Omental fat pad (tissue), 4 donors: ENCODE measurements at places on chromosomes 7 and 10. TPM values are rescaled to one million over a fixed set of nuclear protein-coding genes. Genes with fewer than 3 reads are reported as not detected.

The IFIT2 gene
- 3.4 TPM for total RNA-seq

The LRMDA gene
- total RNA-seq: 12.0 TPM

The TLL2 gene
- not detected for total RNA-seq

The SAP25 gene
- 4.7 TPM for total RNA-seq

The SCART1 gene
- 1.3 TPM for total RNA-seq

The SLC16A9 gene
- total RNA-seq: 2.3 TPM

The CSGALNACT2 gene
- total RNA-seq: 22.0 TPM

The ITPRID1 gene
- not detected for total RNA-seq

The MUC3A gene
- total RNA-seq: 1.1 TPM

The SORBS1 gene
- 497 TPM for total RNA-seq

The LIPK gene
- total RNA-seq: not detected

- no peak for DNase-seq
Observed at GRCh38 chr10:129191797-129192196, 275.2 kb upstream of the MGMT start.

DNA sequence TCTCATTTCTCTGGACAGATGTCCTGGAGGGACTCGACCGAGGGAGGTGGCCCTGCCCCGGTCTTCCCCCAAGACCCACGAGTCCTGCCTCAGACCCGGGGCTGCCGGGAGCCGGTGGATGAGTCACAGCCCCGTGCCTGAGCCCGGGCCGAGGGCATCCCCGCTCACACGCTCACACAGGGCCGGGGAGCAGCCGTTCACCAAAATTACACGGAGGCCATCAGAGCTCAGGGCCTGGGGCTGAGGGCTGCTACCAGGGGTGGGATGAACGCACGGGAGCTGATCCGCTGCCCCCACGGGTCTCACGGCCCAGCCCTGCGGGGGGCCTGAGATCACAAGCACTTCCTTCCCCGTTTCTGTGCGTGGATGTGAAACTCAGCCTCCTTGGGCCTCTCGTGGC lies 17.5 kb downstream of the FAM20C start:
- DNase-seq: no peak

DNA sequence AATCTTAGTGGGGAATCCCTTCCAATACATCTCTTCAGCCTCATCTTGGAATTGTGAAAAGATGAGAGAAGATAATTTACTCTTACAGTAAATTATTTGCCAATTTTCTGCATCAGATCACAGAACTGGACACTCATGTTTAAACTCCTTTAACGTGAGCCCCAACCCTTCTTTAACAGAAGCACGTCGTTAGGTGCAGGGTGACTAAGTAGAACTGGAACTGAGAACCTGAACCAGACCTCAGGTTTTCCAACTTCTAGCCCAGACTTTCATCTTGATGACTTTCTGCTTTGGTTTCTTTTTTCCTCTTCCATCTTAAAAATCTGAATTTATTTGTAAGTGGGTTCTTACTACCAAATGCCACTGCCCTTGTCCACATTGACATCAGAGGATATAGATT lies 57.2 kb upstream of the LYZL2 start:
- no peak for DNase-seq

GRCh38 chr7:98833022-98833421 lies 36.8 kb downstream of the TMEM130 start:
- DNase-seq: no peak

- DNase-seq: no peak
Observed at GRCh38 chr7:70325509-70326101, 727.3 kb downstream of the AUTS2 start.

GRCh38 chr10:12228851-12229250 lies 32.9 kb downstream of the CDC123 start:
- DNase-seq: no peak

GRCh38 chr7:24889611-24890010 lies 90.4 kb downstream of the OSBPL3 start:
- DNase-seq: no peak

GRCh38 chr7:3000566-3000965 lies 43.1 kb downstream of the CARD11 start:
- DNase-seq: no peak

DNA sequence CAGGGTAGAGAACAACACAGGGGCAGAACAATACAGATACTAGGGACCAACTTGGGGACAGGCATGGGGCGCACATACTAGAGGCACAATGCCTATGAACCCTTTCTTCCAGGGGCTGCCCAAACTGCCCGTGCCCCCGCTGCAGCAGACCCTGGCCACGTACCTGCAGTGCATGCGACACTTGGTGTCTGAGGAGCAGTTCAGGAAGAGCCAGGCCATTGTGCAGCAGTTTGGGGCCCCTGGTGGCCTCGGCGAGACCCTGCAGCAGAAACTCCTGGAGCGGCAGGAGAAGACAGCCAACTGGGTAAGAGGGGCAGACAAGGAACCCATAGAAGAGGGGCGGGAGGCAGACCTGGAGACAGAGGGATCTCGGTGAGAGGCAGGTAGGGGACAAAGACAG lies 5.8 kb downstream of the CHAT start:
- DNase-seq: no peak

GRCh38 chr10:112082120-112082519 lies 101.4 kb downstream of the GPAM start:
- DNase-seq: no peak

GRCh38 chr7:148348466-148348865 lies 242.1 kb upstream of the C7orf33 start:
- DNase-seq: no peak
